ENCODE measurements at places on chromosomes 11 and 22.

DNA sequence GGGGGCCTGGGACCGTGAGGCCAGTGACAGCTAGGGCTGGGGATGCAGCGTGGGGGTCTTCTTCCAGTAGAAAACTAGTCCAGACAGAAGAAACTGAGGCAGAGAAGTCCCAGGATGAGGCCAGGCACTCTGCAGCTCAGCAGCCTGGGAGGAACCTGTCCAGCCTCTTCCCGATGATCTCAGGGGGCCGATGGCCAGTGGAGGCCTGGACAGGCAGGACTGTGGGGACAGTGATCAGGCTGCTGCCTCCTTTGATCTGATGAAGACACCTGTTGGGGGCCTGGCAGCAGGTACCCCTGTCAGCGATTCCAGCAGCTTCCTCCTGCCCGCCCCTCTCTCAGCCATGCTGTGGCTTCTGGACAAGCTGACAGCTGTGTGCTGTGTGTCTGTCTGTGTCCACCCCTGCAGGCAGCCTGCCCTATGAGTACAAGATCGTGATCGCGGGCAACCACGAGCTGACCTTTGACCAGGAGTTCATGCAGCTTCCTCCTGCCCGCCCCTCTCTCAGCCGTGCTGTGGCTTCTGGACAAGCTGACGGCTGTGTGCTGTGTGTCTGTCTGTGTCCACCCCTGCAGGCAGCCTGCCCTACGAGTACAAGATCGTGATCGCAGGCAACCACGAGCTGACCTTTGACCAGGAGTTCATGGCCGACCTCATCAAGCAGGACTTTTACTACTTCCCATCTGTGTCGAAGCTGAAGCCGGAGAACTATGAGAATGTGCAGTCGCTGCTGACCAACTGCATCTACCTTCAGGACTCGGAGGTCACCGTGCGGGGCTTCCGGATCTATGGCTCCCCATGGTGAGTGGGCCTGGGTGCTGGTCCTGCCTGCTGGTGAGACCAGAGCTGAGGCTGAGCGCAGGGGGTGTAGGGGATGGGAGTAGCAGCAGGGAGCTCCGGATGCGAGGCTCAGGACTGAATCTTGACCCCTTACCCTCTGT lies 62.6 kb downstream of the MPPED1 start:
- DNase-seq = no peak

DNA sequence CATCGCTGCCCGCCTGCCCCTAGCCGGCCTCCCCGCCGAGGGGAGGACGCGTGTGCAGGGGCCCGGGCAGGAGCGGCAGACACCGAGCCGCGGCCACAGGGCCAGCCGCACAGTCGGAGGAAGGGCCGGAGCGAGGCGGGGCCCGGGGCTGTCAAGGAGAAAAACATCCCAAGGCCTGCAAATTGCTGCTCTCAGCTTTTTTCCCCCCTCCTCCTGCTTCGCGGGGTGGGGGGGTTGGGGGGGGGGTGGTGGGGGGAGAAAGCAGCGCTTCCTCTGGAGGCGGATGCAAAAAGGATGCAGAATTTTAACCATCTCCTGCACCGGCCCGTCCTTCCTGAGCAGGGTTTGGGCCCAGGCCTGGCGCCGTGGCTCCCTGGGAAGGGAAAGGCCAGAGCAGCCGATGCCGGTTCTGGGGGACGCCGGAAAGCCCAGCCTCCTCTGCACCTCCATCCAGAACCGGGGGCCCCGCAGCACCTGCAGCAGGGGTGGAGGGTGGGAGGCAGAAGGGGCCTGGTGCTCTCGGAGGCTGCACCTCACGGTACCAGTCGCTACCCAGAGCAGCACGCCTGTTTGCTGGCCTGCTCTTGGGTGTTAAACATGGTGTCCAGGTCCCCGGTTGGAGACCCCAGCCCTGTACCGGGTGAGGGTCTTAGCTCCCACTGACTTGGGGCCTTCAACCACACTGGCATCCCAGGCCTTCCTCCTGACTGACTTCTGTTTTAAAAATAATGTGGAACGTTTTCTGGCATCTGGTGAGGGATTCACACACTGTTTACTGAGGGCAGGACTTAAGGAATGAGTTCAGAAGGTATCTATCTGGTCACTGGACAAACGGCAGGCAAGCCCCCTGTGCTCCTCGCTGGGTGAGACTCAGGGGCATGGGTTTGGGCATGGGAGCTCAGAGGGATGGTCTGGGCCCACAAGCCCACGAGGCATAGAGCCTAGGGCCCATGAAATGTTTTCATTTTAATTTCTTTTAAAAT lies 77.4 kb upstream of the WNT7B start:
- DNase-seq = no peak

GRCh38 chr11:110293389-110293788 lies 3.0 kb downstream of the RDX start:
- no peak for DNase-seq

DNA sequence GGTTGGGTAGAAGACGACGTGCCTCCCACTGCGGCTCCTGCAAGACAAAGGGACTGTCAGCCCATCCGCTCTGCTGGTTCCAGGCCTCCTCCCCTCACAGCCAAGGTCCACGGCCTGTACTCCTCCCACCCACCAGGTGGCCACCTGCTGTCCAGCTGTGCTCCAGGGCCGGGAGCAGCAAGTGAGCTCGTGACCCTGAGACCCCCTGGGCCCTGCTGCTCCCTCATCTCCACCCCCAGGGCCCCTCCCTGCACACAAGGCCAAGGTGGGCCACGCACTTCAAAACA lies 27.4 kb downstream of the TSPAN4 start:
- DNase-seq = no peak

GRCh38 chr11:17268902-17269301 lies 7.6 kb upstream of the NUCB2 start:
- DNase-seq = no peak
